ENCODE measurements at places on chromosomes 3 and 15.

GRCh38 chr3:195815169-195815771 lies 3.5 kb upstream of the MUC4 start:
- DNase-seq, result no peak

- no peak for DNase-seq
Measured at GRCh38 chr3:122794779-122795673, at the start of gene SLC49A4. TSS of gene SLC49A4 (plus strand) at chr3:122795069. CDS start at chr3:122795193, 124 bp downstream.

GRCh38 chr3:88105325-88105724 lies 44.4 kb upstream of the C3orf38 start:
- no peak for DNase-seq

GRCh38 chr3:40055956-40056355 lies 246.5 kb downstream of the MYRIP start:
- DNase-seq, result no peak

DNA sequence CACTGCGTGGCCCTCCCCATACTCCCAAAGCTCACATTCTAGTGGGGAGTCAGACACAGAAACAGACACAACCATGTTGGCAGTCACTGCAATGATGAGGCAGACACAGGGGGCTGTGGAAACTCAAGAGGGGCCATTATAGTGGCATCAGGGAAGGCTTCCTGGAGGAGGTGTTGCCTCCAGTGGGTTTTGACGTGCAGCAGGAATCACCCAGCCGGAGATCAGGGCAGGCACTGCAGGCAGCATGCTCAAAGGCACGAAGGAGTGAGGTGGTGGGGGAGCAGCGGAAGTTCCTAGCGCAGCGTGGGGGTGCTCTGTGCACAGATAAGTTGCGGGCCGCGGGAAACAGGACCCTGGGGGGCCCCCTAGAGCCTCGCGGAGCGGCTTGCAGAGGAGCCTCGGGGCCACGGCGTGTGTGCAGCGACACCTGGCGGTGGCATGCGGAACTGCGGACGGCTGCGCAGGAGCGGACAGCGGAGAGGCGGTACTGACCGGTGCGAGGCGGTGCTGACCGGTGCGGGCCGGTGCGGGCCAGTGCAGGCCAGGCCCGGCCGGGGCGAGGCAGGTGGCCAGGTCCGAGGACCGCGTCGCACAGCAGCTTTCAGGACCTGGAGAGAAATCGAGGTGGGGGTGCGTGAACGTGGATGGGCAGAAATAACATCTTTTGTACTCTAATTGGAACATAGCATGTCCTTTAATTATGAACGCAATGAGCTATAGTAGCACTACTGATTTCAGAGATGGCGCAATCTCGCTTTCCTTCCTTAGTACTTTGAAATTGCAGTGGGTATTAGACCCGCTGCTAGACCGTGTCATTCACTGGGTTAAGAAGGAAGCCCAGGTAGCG lies 101.5 kb downstream of the FBLN2 start:
- DNase-seq, result peak; percentile 40

DNA sequence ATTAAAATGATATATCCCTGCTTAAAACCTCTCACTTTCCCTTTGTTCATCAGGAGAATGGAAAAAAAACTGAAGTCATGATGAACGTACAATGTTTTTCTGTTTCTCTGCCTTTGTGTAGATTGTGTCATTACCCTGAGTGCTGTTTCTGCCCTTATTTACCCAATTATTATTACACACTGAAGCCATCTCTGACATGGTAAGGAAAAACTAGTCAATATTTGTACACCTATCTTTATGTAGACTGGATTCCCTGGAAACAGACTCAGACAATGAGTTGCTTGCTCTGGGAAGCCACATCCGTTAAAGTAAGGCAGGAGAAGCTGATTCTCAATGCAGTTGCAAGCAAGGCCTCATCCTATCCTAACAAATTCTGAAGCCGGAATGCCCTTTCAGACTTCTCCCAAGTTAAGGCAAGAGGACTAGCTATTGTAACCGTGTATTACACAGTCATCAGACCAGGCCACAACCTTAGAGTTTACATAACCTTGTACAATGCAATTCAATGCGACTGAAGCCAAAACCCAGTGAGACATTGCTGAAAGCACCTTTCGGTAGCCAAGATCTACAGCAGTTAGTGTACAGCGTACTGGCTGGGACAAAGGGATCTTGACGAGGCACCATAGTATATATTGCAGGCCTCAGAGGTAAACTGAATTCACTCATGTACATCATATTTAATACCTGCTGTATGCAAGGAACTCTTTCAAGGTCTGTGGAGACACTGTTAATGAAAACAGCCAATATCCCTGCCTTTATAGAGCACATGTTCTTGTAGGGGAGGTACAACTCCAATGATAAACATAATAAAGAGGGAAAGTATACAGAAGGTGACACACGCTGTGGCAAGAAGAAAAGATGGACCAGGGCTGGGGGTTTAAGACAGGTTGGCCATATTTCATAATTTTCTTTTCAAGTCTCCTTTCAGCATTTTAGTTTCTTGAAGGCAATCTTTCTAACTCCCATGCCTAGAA lies 1040.8 kb upstream of the SEMA6D start:
- DNase-seq, result peak; percentile 15

- DNase-seq, result no peak
Measured at GRCh38 chr15:78065284-78065872, 12.1 kb downstream of the TBC1D2B start.

- DNase-seq, result no peak
Measured at GRCh38 chr3:87625876-87626275, 349.5 kb upstream of the POU1F1 start.

DNA sequence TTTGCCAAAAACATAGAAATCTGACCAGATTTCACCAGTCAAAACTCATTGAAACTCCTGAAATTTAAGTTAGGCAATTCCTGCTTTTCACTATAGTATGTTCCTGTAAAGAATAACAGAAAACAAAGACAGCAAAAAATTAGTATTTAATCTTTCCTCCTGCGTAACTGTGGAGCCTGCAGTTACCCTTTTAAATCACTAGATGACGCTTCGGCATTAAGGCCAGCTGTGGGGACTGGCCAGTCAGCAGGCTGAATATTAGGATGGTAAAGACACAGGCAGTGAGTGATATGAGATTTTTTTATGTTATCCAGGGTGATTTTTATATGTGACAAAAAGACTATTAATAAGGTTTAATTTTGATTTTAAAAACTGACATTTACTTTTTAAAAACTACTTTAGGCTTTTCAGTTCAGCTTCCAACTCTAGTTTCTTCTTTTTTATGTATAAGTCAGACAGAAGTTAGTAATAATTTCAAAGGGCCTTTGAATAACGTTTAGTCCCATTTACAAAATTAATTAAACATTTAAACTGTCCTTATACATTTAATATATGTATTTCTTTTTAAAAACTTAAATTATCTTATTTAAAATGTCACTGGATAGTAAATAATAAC lies 165.1 kb downstream of the PPM1L start:
- peak; percentile 71 for DNase-seq

DNA sequence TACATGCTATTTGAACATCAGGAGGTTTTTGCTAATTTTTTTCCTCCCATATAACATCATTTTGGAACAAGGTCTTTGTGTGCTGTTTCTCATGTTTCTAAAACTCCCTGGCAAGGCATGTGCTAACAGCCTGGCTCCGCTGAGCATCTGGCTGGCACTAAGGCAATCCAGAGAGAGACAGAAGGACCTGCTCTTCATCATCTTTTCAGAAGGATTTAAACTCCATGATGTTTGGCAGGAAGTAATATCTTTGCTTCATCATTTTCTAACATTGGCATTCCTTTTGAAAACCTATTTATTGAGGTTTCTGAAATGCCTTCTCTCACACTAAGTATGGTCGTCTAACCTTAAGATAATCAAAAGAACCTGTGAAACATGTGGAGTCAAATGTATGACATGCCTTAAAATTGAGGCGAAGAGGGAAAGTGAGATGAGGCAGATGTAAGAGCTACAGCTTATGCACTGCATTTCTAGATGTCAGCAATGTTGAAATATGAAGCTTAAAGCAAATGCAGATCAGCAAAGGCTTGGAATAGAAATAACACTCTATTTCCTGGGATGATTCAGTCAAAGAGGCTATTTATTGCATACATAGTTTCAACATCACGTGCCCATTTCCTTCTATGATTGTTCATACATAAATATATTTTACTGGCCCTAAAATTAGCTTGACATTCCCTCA lies 592.0 kb downstream of the ZNF385D start:
- no peak for DNase-seq

DNA sequence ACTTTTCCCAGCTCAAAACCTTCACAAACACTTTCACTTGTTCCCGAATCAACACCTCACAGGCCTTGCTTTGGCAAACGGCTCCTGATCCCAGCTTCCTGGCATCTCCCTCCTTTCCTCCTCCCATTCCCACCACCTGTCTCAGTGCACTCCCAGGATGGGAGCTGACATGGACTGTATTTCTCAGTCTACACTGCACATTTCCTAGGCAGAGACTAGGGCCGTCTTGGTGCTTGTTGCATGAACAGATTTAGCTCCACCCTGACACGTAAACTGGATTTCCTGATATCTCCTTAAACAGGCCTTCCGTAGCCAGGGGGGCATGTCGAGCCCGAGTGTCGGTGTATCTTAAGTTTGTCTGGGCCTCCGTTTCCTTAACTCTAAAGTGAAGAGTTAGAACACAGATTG lies 790 bp upstream of the WHAMM start:
- peak; percentile 53 for DNase-seq

GRCh38 chr3:127694467-127695215 lies 21.9 kb downstream of the ABTB1 start:
- peak; percentile 89 for DNase-seq

DNA sequence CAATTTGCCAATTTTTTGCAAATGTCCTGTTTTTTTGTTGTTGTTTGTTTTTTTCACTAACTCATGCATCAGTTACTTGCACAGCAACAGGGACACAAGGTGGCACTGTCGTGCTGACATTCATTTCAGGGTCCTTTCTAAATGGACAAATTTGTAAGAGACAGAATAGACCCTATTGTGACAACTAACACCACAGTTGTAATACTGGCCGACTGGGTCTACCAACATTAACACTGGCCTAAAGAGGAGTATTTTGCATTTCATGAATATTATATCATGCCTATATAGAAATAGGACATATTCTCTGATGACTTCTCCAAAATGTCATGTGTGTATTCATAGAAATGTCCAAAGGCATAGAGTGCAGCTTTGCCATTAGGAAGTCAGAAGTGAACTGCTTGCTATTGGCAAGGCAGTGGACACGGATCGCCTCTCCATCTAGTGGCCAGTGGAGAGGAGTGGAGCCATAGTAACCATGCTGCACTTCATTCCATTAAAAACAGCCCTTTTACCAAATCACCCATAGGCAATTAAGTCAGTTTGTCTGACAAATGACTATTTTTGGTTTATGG lies 54.8 kb downstream of the ZBTB20 start:
- peak; percentile 84 for DNase-seq

DNA sequence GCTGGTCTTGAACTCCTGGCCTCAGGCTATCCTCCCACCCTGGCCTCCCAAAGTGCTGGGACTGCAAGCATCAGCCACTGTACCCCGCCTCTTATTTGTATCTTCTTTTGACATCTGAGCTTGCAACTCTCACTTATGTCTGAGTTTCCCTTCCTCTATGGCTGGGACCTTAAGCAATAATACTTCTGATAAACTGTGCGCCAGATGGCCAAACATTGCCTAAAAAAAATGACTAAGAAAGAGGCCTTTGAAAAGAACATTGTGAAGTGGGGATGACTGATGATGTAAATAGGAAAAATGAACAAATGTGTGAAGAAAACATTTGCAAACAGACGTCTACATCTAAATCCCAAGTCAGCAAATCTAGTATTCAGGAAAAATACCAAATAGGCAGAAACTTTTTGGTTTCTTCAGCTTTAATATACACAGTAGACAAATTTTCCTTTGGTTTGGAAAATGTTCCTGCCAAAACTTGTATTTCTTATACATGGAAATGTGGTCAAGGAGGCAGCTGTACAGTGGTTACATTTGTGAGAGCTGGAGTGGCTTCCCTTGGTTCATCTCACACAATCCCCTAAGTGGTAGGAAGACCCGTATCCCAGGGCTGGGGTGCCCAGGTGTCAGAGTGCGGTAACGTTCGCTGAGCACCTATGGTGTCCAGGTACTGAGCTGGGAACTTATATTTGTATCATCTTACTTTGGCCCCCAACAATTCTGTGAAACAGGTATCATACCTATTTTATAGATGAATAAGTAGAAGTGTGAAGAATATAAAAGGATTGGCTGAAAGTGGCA lies 11.6 kb upstream of the TFRC start:
- no peak for DNase-seq

- no peak for DNase-seq
Measured at GRCh38 chr3:184099806-184100686, 3.2 kb downstream of the HTR3E start.

DNA sequence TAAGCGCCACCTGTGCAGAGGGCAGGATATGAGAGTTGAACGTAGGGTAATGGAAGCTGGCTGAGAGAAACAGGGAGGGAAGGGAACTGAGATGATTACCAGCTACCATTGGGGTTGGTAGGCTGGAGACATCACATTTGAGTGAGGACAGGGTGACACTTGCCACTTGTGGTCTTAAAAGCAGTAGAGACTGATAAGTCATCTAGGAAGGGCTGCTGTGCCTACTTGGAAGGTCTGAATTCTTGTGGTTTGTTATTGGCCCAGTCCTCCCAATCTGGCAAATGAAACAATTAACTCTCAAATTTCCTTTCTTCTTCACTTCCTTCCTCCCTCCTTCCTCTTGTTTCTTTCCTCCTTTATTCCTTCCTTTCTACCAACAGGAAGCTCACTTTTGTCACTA lies 46.8 kb downstream of the COL6A5 start:
- no peak for DNase-seq

DNA sequence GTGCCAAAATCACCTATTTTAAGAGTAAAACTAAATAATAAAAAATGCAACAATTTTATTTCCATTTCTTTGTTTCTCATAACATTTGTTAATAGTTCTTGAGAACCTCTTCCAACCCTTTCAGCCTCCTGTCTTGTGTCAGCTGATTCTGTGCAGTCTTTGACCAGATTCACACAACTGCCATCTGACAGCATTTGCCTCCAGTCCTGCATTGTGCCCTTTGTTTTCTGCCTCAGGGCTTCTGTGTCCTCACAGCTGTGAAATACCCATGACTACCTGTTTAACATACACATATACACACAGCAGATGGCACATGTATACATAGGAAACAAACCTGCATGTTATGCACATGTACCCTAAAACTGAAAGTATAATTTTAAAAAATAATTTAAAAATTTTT lies 13.2 kb upstream of the CNTN6 start:
- no peak for DNase-seq

DNA sequence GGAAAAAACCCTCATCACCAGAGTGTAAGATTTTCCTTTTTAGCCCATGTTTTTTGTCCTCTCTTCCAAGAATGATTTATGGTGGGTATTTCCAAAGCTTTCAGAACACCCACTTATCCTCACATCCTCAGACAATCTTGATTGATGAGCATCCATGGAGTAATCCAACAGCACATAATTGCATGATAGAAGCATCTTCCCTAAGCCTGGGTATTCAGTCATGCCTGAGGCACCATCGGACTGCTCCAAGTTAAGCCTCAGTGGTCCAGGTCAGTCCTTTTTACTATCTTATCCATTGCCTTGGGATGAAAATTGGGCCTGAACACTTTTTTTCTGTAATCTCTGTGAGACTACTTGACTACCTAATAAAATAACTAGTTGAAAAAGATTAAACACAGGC lies 676.0 kb upstream of the SEMA6D start:
- DNase-seq, result no peak

- no peak for DNase-seq
Measured at GRCh38 chr15:77097248-77097721, 26.4 kb upstream of the TSPAN3 start.

- no peak for DNase-seq
Measured at GRCh38 chr3:45209526-45209925, 16.6 kb downstream of the TMEM158 start.
